Parietal lobe (tissue), 2 donors: ENCODE measurements at places on chromosomes 16 and 17. TPM values are rescaled to one million over a fixed set of nuclear protein-coding genes. Genes with fewer than 3 reads are reported as not detected.

Gene NTN1
- 4.7 TPM for total RNA-seq

Gene C17orf67
- 1.3 TPM for total RNA-seq

Gene MMP28
- 9.7 TPM for total RNA-seq

Gene KRT23
- total RNA-seq, result not detected

Gene CD300LB
- not detected for total RNA-seq

Gene CDRT4
- total RNA-seq, result 45.1 TPM

Gene MAPT
- 215 TPM for total RNA-seq

Gene SPNS1
- total RNA-seq, result 19.4 TPM

Gene CD300H
- total RNA-seq, result not detected

Gene KCNG4
- total RNA-seq, result not detected
